Fibroblast of upper back skin (primary cell): ENCODE measurements at places on chromosomes 16 and 17.
A peak's percentile ranks its signal among the peaks of the same experiment; 100 is the strongest.

GRCh38 chr16:62665269-62665668, 629.0 kb upstream of the CDH8 start:
- DNase-seq: no peak

DNA sequence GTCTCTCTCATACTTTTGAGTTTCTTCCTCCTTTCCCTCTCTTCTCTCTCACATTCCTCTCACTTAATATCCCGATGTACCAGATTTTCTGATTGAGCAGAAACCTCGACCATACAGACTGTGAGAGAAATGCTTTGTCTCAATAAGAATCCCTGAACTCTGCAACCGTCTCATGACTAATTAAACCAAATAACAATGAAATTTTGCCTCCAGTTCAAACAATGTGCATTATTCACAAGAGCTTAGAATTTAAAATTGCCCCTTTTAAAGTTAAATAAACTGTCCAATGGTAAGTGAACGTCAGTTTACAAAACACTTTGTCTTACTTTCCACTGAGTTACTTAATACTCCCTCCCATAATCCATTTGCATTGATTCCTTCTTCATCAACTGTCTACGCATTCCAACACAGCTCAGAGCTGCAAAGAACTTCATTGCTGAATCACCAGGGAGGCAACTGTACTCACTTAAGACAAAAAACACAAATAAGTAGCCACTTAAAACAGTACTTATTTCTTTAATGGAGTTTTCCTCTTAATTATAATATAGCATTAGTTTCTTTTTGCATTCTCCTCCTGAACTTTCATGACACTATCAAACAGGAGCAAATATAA, 4.9 kb downstream of the CDH11 start:
- DNase-seq: peak; percentile 47

- DNase-seq: no peak
These were observed 232.6 kb upstream of the IRX3 start for GRCh38 chr16:54519161-54519695.

DNA sequence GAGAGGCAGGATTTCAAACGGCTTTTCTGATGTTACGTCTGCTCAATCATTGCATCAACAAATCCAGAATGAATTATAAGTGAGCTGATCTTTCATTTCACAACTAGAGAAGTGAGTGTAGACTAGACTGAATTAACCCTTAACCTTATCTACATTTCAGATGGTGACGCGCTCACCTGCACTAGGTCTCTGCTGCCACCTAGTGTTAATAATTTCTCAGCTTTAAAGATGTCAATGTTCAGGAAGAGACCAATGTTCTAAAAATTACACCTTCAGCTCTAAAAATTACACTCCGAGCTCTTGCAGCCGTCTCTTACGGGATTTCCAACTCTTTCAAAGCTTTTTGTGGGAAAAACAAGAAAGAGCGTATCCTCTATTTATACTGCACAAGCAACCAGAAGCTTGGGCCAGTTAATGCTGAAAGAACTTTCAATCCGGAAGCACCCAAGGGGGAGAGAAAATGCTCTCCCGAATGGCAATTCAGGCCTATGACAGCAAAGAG, 88.2 kb upstream of the FA2H start:
- peak; percentile 49 for DNase-seq

DNA sequence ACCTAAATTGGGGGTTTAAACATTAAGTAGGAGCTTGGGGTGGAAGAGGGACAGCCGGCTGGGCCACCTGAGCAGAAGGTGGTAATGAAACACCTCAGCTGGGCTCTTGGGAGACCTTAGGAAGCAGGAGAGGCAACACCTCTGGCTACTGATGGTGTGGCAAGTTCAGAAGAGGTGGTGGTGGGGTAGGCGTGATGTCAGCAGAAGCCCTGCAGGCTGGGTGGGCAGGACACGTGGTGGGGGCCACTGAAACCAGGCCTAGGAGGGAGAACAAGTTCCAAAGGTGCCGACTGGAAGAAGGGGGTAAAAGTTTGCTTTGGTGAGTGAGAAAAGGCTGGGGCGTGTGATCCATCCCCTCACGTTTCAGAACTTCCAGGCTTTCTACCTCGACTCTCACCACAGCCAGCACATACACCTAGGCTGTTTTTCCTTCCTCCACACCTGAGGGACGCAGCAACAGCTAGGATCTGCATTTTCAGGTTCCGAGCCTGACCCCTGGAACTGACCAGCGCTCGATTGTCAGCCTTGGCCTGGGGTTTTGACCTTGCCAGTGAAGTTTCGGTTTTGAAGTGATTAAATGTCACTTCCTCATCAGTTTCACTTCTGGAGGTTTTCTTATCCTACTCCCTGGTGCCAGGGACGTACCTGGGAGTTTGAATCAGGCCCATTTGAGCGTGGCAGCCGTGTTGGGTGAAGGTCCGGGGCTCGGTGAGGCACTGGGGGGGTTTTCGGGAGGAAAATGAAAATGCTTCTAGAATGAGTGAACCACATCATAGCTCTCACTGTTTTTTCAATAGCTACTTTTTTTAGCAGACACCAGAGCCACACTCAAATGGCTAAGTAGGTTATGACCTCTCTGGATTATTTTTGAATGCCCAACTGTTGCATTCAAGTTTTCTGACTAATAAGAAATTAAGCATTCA, 10.0 kb downstream of the SNN start:
- no peak for DNase-seq

DNA sequence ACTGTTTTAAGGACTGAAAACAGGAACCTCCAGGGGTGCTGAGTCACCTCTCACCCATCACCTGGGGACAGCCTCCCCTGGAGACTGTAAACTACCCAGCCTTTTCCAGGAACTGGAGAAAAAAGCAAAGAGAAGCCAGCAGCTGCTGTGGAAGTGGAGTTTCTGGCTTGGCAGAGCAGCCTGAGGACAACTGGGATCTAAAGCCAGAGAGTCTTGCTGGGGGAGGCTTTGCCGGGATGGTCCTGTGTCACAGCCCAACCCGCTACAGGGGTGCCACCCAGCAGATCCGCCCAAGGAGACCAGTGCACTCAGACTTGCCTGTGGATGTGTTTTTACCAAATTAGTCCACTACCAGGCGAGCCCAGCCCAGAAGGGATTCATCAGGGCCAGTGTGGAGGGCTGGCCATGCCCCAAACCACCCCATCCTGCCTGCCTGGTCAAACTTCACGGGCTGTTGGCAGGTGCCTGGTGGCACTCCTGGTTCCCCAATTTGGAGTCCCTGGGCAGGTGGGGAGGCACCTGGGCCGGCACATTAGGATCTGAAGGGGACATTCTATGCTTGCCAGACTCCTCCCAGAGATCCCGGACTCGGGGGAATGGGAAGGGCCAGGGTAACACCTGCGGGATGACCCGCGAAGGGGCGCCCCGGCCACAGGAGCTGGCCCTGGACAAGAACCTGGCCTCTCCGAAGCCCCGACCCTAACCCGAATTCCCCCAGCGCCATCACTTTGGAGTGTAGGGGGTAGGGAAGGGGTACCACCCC, 771 bp downstream of the MSRB1 start:
- DNase-seq: no peak

DNA sequence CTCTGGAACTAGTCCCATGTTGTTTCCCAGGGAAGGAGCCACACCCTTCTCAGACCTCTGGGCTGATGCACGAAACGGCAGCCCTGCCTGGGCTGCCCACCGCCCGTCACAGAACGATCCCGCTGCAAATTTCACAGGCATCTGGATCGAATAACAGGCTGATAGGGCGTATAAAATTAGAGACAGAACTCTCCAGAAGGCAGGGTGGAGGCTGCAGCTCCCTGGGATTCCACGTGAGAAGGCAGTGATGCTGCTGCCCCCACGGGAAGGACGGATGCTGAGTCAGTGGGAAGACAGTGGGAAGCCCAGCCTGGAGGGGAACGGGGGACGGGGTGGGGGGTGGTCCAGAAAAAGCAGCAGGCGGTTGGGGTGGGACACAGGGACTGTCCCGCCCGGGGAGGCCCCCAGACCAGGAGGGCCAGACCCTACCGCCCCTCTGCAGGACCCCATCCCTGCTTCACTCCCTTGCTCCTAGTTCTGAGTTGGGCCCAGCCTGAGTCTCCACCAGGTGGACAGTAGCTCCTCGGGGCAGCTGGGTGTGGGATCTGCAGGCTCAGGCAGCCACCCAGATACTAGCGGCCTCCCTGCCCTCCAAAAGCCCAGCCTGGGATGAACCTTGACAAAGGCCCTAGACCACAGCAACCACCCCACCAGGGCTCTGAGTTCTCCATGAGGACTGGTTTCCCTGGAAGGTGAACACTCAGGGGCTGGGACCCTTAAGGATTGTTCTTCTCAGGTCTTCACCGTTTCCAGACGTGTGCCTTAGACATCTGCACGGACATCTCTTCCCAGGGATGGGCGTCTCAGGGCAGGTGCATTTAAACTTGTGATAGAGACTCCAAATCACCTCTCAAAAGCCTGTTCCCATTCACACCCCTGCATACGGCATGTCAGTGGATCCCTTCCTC, 117.8 kb downstream of the METRNL start:
- peak; percentile 59 for DNase-seq

GRCh38 chr16:18050777-18051176, 285.8 kb downstream of the NPIPA8 start:
- no peak for DNase-seq

DNA sequence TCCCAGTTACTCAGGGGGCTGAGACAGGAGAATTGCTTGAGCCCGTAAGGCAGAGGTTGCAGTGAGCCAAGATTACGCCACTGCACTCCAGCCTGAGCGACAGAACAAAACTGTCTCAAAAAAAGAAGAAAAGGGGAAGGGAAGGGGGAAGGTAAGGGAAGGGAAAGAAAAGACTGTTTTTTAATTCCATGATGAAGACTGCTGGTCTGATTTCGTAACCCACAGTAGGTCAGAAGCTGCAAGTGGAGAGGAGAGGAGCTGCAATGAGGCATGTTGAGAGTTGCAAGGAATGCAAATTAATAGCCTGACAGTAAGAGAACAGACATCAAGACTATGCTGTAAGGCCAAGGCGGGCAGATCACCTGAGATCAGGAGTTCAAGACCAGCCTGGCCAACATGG, 33.3 kb downstream of the HELZ start:
- peak; percentile 71 for DNase-seq

GRCh38 chr16:67718668-67719047, 458 bp downstream of the GFOD2 start:
- no peak for DNase-seq
